ENCODE measurements at places on chromosomes 2 and 18. TPM values are rescaled to one million over a fixed set of nuclear protein-coding genes. Genes with fewer than 3 reads are reported as not detected.

The SLC9A2 gene
- total RNA-seq: under 0.01 TPM

The DNAJC5G gene
- total RNA-seq: not detected

The CTDP1 gene
- total RNA-seq: 26.5 TPM

The SH3RF3 gene
- 8.4 TPM for total RNA-seq

Data from smooth muscle cell of trachea (primary cell).